ENCODE measurements at places on chromosomes 16 and 17. TPM values are rescaled to one million over a fixed set of nuclear protein-coding genes. Genes with fewer than 3 reads are reported as not detected.
A peak's percentile ranks its signal among the peaks of the same experiment; 100 is the strongest.

GRCh38 chr17:39949028-39949427, 13.8 kb upstream of the GSDMA start:
- H3K36me3 ChIP-seq: no peaks in the 10 kb centered on the region
- peaks cover 5% of the 10 kb centered on the region for H3K4me1 ChIP-seq
- no peaks in the 10 kb centered on the region for H3K27me3 ChIP-seq
- no peak for DNase-seq

- no peak for DNase-seq
- no peaks in the 10 kb centered on the region for H3K27me3 ChIP-seq
- H3K36me3 ChIP-seq: no peaks in the 10 kb centered on the region
- peak overlapping the region; percentile 75 for H3K27ac ChIP-seq
- H3K4me1 ChIP-seq: peaks cover 58% of the 10 kb centered on the region
Observed at GRCh38 chr17:78415821-78416711, 37.6 kb downstream of the PGS1 start.

GRCh38 chr17:47714773-47715396, 18.2 kb upstream of the TBX21 start:
- H3K4me3 ChIP-seq: no peak overlapping the region
- H3K4me1 ChIP-seq: no peaks in the 10 kb centered on the region
- peaks cover 19% of the 10 kb centered on the region for H3K36me3 ChIP-seq

- peak overlapping the region; percentile 71 for H3K27ac ChIP-seq
- peak; percentile 80 for DNase-seq
- H3K27me3 ChIP-seq: peaks cover 10% of the 10 kb centered on the region
- H3K4me3 ChIP-seq: peak overlapping the region; percentile 77
- no peaks in the 10 kb centered on the region for H3K36me3 ChIP-seq
- peaks cover 40% of the 10 kb centered on the region for H3K4me1 ChIP-seq
Observed at GRCh38 chr17:8120520-8121406, 2.4 kb upstream of the ALOXE3 start.

GRCh38 chr17:41455236-41455635, 11.9 kb downstream of the KRT32 start:
- H3K27ac ChIP-seq: no peak overlapping the region
- H3K36me3 ChIP-seq: no peaks in the 10 kb centered on the region
- H3K27me3 ChIP-seq: no peaks in the 10 kb centered on the region

DNA sequence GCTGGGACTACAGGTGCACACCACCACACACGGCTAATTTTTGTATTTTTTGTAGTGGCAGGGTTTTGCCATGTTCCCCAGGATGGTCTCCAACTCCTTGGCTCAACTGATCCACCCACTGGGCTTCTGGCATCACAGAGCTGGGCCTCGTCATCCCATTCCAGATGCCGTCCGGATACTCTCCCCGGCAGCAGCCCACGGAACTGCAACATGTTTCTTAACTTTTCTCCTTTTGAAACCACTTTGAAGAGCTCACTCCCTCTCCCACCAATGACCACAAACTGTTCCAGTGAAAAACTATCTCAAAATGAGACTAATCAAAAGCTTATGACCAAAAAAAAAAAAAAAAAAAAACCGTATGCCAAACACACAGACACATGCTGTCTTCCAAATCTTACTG, 17.6 kb downstream of the PEMT start:
- H3K4me3 ChIP-seq: no peak overlapping the region
- H3K36me3 ChIP-seq: no peaks in the 10 kb centered on the region
- H3K27ac ChIP-seq: no peak overlapping the region
- H3K27me3 ChIP-seq: no peaks in the 10 kb centered on the region

- no peaks in the 10 kb centered on the region for H3K36me3 ChIP-seq
- peaks cover 26% of the 10 kb centered on the region for H3K4me1 ChIP-seq
- H3K27me3 ChIP-seq: no peaks in the 10 kb centered on the region
Observed at GRCh38 chr17:32516450-32516849, 29.7 kb downstream of the CDK5R1 start.

GRCh38 chr16:75379911-75380847, 53.1 kb downstream of the CFDP1 start:
- no peak for DNase-seq
- peaks cover 6% of the 10 kb centered on the region for H3K4me1 ChIP-seq
- peaks cover 36% of the 10 kb centered on the region for H3K36me3 ChIP-seq
- H3K27ac ChIP-seq: no peak overlapping the region
- no peaks in the 10 kb centered on the region for H3K27me3 ChIP-seq
- no peak overlapping the region for H3K4me3 ChIP-seq

DNA sequence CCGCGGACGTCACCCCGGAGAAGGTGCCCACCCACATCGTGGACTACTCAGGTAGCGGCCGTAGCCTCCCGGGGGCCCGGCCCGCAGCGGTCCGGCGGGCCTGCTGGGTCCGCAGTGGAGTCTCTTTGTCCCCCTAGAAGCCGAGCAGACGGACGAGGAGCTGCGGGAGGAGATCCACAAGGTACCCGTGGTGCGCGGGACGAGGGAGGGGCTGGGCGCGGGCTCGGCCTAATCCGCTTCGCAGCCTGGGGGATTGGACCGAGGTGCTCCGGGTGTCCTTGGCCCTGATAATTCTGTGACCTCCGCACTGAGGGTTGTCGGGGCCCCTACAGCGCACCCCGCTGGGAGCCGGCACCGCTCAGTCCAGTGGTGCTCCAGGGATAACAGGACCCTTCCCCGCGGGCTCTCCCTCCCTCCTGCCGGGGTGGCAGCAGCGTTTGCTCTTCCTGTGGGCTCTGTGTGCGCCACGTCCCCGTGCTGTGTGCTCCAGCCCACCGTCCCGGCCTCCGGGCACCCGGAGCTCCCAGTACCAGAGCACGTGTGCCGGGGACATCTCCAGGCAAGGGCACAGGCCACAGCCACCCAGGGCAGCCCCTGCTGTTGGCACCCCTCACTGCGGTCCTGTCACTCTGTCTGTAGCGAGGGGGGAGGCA, 713 bp downstream of the RHOT2 start:
- H3K36me3 ChIP-seq: peaks cover 4% of the 10 kb centered on the region
- no peaks in the 10 kb centered on the region for H3K27me3 ChIP-seq
- DNase-seq: no peak
- H3K27ac ChIP-seq: peak overlapping the region; percentile 89

DNA sequence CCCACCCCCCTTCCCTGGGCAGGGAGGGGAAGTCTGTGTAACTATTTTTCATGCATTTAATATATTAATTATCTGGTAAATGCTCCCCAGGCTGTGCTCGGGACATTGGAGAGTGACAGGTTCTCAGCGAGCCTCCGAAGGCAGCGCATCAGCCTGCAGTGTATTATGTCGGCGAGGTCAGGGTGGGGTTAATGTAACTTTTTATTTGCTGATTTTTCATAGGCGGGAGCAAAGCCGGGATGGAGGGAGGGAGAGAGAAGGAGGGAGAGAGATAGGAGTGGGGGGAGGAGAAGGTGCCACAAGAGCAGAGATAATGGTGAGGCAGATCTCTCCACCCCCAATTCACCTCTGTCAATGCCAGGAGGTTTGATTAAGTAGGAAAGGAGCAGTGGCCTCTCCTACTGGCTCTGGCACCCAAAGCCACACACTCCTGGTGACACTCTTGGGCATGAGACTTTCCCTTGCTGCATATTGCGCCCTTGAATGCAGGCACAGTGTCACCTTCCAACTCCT, 104.0 kb downstream of the MRM1 start:
- no peak overlapping the region for H3K27ac ChIP-seq
- no peaks in the 10 kb centered on the region for H3K36me3 ChIP-seq
- H3K4me1 ChIP-seq: no peaks in the 10 kb centered on the region

- no peaks in the 10 kb centered on the region for H3K27me3 ChIP-seq
- no peak for DNase-seq
- no peak overlapping the region for H3K4me3 ChIP-seq
- no peaks in the 10 kb centered on the region for H3K36me3 ChIP-seq
- H3K4me1 ChIP-seq: no peaks in the 10 kb centered on the region
Observed at GRCh38 chr16:71974068-71974818, 26.0 kb downstream of the PKD1L3 start.

- peak overlapping the region; percentile 97 for H3K4me3 ChIP-seq
- H3K27me3 ChIP-seq: no peaks in the 10 kb centered on the region
- peak overlapping the region; percentile 98 for H3K27ac ChIP-seq
- peaks cover 2% of the 10 kb centered on the region for H3K36me3 ChIP-seq
- peaks cover 30% of the 10 kb centered on the region for H3K4me1 ChIP-seq
Observed at GRCh38 chr17:38702166-38702915, 2.7 kb upstream of the MLLT6 start.

GRCh38 chr17:36813957-36814563, 123.2 kb upstream of the LHX1 start:
- no peaks in the 10 kb centered on the region for H3K36me3 ChIP-seq
- DNase-seq: no peak
- H3K27me3 ChIP-seq: peaks cover 28% of the 10 kb centered on the region
- no peak overlapping the region for H3K27ac ChIP-seq

GRCh38 chr17:80612997-80613731, 68.5 kb downstream of the RPTOR start:
- H3K36me3 ChIP-seq: no peaks in the 10 kb centered on the region
- DNase-seq: no peak
- no peaks in the 10 kb centered on the region for H3K27me3 ChIP-seq
- H3K4me3 ChIP-seq: no peak overlapping the region
- peaks cover 32% of the 10 kb centered on the region for H3K4me1 ChIP-seq

DNA sequence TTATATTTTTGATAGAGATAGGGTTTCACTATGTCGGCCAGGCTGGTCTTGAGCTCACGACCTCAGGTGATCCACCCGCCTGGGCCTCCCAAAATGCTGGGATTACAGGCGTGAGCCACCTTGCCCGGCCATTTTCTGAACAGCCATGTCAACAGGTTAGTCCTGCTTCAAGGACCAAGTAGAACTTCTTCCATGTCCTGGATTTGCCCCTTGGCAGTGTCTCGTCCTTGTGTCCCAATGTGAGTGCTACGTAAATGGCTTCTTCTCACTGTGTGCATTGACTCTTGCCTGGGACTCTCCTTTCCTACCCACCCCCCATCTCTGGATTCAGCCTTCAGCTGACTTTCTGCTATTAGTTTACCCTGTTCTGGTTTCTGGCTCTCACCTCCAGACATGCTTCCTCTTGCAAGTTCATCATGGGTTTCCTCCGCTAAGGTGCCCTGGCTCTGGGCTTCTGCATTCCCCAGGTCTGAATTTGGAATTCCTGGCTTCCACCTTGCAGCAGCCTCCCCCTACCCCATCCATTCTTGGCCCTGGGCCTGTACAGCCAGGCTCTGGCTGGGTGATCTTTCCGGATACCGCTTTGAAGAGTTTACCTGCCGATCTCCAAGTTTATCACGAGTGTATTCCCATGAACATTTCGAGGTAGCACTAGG, 14.0 kb upstream of the IRF8 start:
- H3K4me3 ChIP-seq: no peak overlapping the region
- H3K36me3 ChIP-seq: no peaks in the 10 kb centered on the region
- no peak overlapping the region for H3K27ac ChIP-seq

DNA sequence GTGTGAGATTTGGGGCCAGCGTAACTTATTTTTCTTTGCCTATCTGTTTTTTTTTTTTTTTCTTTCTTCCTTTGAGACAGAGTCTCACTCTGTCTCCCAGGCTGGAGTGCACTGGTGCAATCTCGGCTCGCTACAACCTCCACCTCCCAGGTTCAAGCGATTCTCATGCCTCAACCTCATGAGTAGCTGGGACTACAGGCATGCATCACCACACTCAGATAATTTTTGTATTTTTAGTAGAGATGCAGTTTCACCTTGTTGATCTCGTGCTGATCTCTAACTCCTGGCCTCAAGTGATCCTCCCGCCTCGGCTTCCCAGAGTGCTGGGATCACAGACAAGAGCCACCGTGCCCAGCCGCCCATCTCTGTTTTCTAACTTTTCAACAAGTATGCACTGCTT, 63.4 kb downstream of the VPS35L start:
- DNase-seq: no peak
- peaks cover 82% of the 10 kb centered on the region for H3K36me3 ChIP-seq
- H3K4me1 ChIP-seq: no peaks in the 10 kb centered on the region
- no peak overlapping the region for H3K27ac ChIP-seq
- H3K27me3 ChIP-seq: no peaks in the 10 kb centered on the region

DNA sequence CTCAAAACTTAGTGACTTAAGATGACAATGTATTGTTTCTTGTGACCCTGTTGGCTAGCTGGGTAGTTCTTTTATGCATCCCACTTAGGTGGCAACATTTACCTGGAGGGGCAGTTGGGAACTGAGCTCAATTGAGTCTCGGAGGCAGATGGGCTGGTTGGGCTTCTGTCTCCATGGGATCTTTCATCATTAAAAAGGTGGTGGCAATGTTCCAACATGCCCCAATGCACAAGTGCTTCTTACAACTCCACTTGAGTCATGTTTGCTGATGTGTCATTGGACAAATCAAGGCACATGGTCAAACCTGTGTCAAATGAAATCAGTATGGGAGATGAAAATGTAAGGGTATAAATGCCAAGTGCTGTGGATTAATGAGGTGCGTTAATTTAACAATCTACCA, 11.7 kb upstream of the HS3ST3B1 start:
- H3K27me3 ChIP-seq: peaks cover 35% of the 10 kb centered on the region
- no peaks in the 10 kb centered on the region for H3K4me1 ChIP-seq
- no peak overlapping the region for H3K27ac ChIP-seq
- H3K4me3 ChIP-seq: no peak overlapping the region
- no peaks in the 10 kb centered on the region for H3K36me3 ChIP-seq
- DNase-seq: no peak

DNA sequence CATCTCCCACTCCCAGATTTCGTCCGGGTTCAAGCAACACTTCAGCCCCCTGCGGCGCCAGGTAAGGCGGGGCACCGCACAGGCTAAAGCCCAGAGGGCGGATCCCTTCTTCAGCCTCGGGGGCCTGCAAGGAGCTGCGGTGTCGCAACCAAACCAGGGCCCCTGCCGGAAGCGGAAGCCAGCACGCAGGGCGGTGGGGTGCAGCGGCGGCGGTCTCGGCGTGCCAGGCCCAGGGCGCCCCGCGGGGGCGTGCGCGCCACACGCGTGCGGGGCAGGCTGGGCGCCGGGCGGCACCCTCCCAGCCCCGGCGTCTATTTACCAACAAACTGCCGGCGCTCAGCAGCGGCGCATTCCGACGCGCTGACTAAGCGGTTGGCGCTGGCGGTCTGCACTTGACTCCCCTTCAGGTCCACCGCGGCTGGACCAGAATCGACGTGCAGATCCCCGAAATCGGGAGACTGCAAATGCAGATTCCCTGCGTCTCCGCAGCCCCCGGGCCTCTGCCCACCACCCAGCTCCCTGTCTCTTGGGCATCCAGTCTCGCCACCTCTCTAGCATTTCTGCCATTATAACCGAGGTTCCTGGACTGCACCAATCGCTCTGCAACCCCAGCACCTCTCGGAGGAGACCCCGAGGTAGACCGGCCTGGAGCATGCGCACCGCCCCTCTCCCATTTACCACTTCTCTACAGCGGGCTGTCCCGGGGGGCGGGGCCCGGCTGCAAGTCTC, 421 bp upstream of the DLX4 start:
- H3K36me3 ChIP-seq: no peaks in the 10 kb centered on the region
- H3K4me1 ChIP-seq: peaks cover 20% of the 10 kb centered on the region
- peak; percentile 61 for DNase-seq
- no peaks in the 10 kb centered on the region for H3K27me3 ChIP-seq
- no peak overlapping the region for H3K27ac ChIP-seq

STX1B gene
- 0.26 TPM for total RNA-seq

KDM6B gene
- 26.0 TPM for total RNA-seq

KRT17 gene
- total RNA-seq: not detected

NPTX1 gene
- total RNA-seq: 0.56 TPM

TBC1D3H gene
- total RNA-seq: not detected

CACNG5 gene
- not detected for total RNA-seq

KRTAP2-2 gene
- total RNA-seq: not detected

GP1BA gene
- 0.10 TPM for total RNA-seq

CEP95 gene
- 12.8 TPM for total RNA-seq

CHST4 gene
- total RNA-seq: not detected

C17orf50 gene
- total RNA-seq: not detected

ATP2C2 gene
- total RNA-seq: not detected

DPEP3 gene
- not detected for total RNA-seq
